Thymus (tissue), 14 donors: ENCODE measurements at places on chromosomes 5 and 9. TPM values are rescaled to one million over a fixed set of nuclear protein-coding genes. Genes with fewer than 3 reads are reported as not detected.

The HAPLN1 gene
- polyA plus RNA-seq: 0.18 TPM

DNA sequence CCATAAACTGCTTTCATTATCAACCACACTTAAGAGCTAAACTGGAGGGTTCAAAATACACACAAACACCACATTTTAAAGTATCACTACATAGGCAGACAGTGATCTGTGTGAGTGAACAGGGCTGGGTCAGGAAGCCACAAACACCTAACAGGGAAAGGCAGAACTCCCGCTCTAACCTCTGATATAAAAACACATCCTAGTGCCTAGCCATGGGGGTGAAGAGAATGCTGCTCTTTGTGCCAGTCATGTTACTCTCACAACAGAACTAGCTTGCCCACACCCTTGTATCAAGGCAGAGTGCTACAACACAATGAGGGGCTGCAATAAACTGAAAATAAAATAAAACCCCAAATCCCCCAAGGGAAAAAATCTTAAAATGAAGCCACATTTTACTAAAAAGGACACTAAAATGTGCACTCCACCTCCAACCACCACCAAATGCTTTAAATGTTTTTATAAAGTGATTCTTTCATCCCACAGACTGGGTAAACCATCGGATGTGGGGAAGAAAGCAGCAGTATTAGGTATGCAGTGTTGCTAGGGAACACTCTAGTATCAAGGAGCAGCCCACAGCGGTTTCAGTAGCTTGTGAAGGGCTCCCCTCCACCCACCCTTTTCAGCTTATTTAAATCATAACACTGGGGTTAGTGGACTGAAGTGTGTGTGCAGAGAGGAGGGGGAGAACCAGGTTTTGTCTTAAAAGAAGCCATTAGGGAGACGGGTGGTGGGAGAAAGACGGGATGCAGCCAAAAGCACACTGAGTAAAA, 64.5 kb downstream of the TMEM161B start:
- H3K36me3 ChIP-seq: no peaks in the 10 kb centered on the region
- no peaks in the 10 kb centered on the region for H3K4me1 ChIP-seq
- no peak overlapping the region for H3K4me3 ChIP-seq
- no peak for DNase-seq

DNA sequence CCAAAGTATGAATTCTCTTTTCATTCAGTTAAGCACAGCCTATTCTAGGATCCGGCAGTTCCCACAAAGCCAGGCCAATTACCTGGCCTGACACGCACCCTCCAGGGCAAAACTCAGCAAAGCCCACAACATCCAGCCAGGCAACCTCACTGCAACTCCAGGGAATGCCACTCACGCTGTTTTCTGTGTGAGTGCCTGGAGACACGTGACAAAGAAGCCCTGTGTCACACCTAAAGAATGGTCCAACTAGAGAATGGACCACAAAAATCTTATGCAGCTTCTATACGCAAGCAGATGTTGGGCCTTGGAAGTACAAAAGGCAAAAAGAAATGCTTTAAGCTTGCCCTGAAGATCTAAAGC, 20.2 kb downstream of the RETREG1 start:
- H3K27ac ChIP-seq: no peak overlapping the region
- no peak overlapping the region for H3K4me3 ChIP-seq
- H3K27me3 ChIP-seq: no peaks in the 10 kb centered on the region
- peaks cover 7% of the 10 kb centered on the region for H3K4me1 ChIP-seq
- DNase-seq: no peak
- peaks cover 3% of the 10 kb centered on the region for H3K36me3 ChIP-seq

DNA sequence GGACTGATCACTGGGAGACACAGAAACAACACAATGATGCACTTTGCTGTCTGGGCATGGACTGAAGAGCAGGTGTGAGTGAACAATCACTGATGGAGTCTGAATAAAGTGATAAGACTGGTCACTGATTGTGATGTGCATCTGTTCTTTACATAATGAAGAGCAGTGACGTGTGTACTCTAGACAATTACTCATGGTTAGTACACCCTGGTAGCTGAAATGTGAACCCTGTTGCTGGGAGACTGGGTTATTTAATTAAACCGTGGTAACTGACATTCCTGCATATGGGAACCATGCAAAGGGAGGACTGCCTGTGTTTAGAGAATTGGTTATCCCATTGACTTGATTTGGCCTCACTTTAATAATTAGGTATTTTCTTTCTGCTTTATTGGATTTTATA, 202.9 kb downstream of the NR2F1-AS1 start:
- H3K27me3 ChIP-seq: no peaks in the 10 kb centered on the region
- no peaks in the 10 kb centered on the region for H3K4me1 ChIP-seq
- DNase-seq: no peak
- no peak overlapping the region for H3K4me3 ChIP-seq
- no peaks in the 10 kb centered on the region for H3K36me3 ChIP-seq

DNA sequence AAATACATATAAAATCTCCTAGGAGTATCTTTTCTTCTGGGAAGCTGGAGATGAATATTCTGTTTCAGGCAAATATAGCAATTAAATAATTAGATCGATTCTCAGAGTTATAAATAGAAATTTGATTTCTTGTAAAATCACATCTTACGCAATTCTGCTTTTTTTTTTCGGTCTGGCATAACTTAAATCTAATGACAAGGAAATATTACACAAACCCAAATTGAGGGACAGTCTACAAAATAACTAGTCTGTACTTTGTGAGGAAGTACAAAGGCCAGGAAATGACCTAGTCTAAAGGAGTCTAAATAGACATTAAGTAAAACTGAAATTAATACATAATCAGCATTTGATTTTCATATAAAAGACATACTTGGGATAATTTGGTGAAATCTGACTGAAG, 133.3 kb downstream of the KIAA0825 start:
- no peak overlapping the region for H3K4me3 ChIP-seq
- DNase-seq: no peak
- H3K36me3 ChIP-seq: no peaks in the 10 kb centered on the region
